ENCODE measurements at places on chromosomes 3 and 15.
A peak's percentile ranks its signal among the peaks of the same experiment; 100 is the strongest.

- ATAC-seq: no peak
Measured at GRCh38 chr15:60859996-60860494, 369.1 kb downstream of the RORA start.

- ATAC-seq: peak; percentile 94
Measured at GRCh38 chr3:60742606-60743145, 508.6 kb downstream of the FHIT start.

DNA sequence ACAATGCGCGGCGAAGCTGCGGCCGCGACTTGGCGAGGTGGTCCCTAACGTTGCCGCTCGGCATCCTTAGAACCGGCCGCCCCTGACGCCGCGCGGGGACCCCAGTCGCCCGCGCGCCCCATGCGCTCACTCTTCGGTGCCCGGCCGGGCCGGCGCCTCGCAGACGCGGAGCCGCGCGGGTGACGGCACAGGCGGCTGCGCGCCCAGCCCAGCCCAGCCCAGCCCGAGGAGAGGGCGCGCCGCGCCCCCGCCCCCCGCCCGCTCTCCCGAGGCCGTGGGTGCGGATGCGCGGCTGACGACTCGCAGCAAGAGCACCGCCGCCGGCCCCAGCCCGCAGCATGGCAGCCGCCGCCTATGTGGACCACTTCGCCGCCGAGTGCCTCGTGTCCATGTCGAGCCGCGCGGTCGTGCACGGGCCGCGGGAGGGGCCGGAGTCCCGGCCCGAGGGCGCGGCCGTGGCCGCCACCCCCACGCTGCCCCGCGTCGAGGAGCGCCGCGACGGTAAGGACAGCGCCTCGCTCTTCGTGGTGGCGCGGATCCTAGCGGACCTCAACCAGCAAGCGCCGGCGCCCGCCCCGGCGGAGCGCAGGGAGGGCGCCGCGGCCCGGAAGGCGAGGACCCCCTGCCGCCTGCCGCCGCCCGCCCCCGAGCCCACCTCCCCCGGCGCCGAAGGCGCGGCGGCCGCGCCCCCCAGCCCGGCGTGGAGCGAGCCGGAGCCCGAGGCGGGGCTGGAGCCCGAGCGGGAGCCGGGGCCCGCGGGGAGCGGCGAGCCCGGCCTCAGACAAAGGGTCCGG, 437 bp downstream of the KLF13 start:
- peak; percentile 32 for ATAC-seq

DNA sequence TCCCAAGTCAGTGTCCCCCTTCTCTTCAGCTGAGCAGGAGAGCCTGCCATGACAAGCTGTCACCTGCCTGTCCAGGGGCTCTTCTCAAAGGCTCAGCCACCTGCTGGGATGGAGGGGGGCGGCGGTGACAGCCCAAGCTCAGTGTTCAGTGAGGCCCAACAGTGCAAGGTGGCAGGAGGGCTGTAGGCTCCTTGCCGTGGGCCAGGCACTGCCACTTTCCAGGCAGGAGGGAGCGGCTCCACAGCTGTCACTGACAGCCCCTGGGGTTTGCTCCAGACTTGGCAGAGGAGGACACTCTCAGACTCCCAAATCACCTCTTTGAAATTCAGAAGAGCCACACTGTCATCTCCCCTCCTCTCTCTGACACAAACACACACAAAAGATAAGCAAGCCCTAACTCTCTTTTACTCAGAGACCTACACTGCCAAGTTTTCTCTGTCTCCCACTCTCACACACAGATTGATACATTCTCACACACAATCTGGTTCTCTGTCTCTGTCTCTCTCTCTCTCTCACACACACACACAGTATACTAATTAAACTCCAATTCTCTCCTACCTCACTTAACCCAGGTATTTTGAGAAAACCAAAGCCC, 443.3 kb downstream of the EPHB1 start:
- ATAC-seq: no peak

DNA sequence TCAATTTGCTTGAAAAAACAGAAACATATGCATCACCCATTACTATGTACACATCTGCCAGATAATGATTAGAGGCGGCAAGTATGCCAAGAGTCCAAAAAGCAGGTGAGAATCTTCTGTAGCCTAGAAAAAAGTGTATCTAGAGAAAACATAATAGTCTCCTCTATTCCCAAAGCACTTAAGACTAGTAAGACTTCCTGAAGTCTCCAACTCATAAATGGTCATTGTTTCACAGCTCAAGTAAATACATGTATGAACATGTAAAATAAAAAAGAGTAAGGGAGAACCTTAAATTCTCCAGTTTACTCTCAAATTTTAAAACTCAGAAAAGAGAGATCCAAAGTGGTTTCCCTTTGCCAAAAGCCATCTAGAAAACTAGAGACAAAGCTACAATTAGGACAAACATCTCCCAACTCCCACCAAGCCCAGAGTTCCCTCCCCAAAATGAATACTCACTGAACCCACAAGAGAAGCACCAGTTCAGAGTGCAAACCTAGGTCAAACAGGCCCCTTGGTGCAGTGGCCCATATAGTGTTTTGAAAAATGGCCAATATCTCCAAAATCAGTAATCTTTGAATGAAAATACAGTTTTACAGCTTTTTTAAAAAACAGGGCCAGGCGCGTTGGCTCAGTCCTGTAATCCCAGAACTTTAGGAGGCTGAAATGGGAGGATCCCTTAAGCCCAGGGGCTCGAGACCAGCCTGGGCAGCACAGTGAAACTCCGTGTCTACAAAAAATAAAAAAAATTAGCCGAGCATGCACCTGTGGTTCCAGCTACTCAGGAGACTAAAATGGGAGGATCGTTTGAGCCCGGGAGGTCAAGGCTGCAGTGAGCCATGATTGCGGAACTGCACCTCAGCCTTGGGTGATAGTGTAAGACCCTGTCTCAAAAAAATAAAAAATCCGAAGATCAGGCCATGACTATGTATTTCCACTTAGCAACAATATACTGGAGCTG, 11.0 kb upstream of the MAP4 start:
- no peak for ATAC-seq

DNA sequence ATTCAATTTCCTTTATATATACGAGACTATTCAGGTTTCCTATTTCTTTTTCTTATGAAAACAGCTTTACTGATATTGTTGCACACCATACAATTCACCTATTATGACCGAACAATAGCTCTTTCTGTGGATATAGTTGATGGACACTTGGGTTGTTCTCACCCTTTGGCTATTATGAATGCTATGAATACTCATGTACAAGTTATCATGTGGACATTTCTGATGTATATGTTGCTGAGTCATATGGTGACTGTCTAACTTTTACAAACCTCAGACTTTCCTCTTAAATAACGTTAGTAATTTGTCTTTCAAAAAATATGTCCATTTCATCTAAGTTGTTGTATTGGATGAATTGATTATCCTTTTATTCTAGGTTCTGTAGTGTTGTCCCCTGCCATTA, 15.7 kb upstream of the USF3 start:
- no peak for ATAC-seq

DNA sequence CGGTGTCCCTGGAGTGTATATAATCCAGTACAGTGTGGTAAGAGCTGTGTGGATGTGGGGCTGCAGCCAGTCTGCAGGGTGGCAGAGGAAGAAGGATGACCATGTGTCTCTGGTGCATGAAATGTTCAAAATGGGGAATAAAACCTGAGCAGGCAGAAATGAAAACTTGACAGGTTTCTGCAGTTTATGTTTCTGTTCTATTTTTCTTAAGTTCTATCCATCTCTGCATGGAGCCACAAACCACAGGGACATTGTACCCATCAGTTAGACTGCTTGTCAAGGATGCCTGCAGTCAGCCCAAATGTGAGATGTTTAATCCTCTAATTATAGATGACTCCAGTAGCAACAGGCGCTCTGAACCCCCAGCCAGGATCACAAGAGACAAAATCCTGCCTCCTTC, 216.7 kb downstream of the IL20RB start:
- ATAC-seq: no peak

DNA sequence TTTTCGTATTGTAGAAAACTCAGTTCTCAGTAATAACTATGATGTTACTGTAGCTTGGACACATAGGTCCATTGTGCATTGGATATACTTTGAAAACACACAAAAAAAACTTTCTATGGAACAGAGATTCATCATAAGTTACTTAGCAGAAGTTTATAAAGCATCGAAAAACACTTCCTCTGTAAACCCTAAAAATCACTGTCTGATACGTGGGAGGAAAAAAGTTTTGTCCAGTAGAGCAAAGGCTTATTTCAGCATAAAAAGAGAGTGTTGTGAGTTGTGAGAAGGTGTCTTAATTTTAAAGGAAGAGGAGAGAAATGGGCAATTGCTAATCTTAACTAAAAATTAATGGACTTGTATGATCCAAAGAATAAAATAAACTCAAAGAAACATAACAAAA, 64.8 kb downstream of the OSTN start:
- no peak for ATAC-seq

- no peak for ATAC-seq
Measured at GRCh38 chr15:96358821-96359615, 28.5 kb downstream of the NR2F2 start.

DNA sequence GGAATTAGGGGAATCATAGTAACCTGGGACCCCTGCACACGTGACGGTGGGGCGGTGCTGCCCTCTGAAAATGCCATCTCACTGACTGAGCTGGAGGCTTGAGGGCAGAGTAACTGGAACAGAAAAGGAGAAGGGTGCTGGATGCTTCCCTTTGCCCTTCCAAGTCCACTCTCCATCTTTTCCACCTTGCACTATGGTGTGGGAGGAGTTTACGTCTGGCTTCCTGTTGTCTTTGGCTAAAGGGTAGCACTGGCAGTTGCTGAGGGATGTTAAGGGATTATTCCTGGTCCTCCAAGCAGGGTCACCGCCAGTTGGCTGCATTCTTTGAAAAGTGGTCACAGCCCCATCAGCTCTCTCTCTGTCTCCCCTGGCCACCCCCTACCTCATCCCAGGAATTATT, 129.4 kb upstream of the SNTN start:
- ATAC-seq: no peak

DNA sequence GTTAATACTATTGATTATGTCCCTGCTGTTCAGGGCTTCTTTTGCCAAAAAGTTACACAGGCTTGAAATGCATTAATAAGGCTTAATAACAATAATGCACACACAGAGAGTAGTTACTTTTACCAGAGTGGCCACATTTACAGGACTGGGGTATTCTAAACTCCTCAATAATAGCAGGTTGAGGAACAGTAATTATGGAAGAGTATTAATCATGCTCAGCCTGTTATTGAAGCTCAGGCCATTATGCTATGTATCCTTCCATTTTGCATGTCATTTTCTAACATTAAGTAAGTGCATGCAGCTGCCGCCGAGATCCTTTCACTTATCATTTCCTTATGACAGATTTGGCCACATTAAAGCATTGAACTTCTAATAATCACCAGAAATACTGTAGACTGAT, 5.7 kb downstream of the ARRDC4 start:
- peak; percentile 47 for ATAC-seq

DNA sequence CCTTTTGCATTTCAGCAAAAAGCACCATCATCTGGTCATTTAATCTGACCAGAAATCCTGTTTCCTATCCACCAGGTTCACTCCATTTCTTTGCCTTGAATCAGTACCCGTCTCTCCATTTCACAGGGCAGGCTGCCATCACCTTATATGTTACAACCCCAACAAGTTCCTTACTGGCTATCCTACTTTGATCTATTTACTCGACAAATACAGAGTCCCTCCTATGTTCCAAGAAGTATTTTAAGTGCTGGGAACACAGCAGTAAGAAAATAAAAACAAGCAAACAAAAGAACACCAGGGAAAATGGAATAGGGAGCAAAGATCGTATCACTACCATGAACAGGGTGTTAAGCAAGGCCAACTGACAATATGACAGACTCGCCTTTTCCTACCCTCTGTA, 295.2 kb upstream of the WNT5A start:
- no peak for ATAC-seq

- no peak for ATAC-seq
Measured at GRCh38 chr3:179179256-179179655, 31.1 kb downstream of the PIK3CA start.

DNA sequence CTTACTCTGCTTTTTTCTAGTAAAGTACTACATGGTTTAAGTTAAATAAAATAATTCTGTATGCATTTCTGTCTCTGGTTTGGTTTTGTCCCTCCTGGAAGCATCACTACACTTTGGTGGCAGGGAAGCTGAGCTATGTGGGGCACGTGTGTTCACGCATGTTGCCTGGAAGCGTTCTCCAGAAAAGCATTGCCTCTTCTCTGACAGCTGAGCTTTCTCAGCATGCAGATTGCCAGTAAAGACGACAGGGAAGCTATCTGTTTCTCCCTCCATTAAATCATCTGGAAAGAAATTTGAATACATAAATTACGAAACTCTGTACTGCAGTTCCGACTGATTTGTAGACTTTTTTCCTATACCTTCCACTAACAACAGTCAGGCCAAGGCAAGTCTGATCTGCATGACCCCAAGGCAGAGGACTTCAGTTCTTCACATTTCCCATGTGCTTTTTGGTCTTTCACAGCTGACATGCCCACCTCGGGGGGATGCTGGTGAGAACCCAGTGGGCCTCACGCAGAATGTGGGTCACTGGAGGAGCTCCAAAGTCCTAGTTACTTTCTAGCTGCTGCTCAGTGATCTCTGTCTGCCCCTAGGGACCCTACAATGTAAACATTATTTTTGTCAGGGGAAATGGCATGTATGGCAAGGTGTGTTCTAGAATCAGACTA, 43.0 kb downstream of the PGPEP1L start:
- no peak for ATAC-seq

GRCh38 chr15:51424780-51425179, 83.3 kb downstream of the GLDN start:
- ATAC-seq: no peak

DNA sequence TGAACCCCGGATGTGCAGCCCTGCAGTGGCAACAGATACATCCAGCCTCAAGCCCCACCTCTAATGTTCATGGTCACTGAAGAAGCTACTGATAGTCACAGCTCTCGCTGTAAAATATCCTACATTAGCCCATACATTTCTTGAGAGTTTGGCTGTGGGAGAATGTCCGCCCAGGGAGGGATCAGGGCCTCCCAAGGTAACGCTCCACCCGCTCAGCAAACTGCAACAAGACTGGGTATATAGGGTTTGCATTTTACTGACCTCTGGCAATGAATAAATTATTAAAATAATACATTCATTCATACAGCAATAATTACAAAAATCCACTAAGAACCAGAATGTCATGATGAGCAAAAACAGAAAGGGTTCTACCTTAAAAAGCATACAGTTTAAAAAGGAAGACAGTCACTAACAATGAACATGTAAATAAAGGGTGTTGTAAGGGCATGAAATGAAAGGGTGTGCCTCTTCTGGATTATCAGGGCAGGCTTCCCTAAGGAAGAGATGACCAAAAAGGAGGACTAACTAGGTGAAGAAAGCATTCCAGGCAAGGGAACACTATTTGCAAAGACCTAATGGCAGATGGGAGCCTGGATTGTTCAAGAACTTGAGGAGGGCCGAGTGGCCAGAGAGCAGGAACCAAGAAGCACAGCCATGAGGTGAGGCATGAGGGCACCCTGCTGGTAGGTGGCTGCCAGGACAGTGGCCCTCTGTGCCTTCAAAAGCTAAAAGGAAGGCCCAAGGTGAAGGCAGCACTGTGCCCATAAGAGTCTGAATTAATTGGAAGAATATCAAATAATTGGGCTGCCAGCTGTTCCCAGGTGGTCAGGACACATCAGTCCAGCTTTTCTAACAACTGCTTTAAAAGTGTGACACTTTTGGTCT, 28.1 kb upstream of the CTDSPL start:
- ATAC-seq: no peak

- ATAC-seq: peak; percentile 43
Measured at GRCh38 chr3:56796202-56796601, 5.5 kb downstream of the ARHGEF3 start.

Data from motor neuron (in vitro differentiated cells).